ENCODE measurements at places on chromosomes 1 and 21.

DNA sequence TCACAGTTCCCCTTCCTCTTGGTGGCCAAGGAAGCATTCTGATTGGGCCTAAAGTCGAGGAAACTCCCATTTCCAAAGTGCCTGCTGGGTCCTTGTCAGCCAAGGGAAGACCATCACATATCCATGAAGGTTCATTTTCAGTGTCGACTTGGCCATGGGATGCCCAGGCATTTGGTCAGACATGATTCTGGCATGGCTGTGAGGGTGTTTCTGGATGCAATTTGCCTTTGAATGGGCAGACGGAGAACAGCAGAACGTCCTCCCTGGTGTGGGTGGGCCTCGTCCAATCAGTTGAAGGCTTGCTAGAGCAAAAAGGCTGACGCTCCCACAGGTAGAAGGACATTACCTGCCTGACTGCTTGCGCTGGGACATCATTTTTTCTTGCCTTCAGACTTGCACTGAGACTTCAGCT lies 48.3 kb upstream of the LBR start:
- no peak for DNase-seq

DNA sequence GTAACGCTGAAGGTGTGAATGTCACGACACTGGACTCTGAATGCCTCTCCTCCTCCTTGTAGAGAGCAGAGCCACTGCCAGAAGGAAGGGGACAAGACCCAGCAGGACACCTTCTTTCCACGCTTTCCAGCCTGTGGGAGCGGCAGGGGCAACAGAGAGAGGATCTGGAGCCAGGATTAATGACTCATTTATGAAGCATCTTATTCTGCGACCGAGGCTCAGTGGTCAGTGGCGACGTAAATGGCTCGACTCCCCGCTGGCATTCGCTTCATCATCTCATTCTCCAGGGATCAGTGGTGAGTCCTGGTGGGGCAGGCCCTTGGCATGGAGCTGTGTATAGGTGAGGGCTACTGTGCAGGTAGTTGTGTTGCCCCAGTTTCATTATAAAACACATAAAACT lies 4.6 kb downstream of the SLC37A1 start:
- DNase-seq, result no peak

GRCh38 chr1:245248231-245248731 lies 93.5 kb downstream of the KIF26B start:
- no peak for DNase-seq

GRCh38 chr1:239814306-239814881 lies 277.3 kb upstream of the FMN2 start:
- DNase-seq, result no peak
